ENCODE measurements at places on chromosomes 4 and X.

GRCh38 chr4:8696369-8697127 is 104.0 kb downstream of the CPZ start:
- no peak for DNase-seq

- no peak for DNase-seq
These were observed 2.4 kb downstream of the ZNF275 start for GRCh38 chrX:153336121-153336894.

- no peak for DNase-seq
These were observed 385.4 kb upstream of the MAD2L1 start for GRCh38 chr4:120452001-120452400.

DNA sequence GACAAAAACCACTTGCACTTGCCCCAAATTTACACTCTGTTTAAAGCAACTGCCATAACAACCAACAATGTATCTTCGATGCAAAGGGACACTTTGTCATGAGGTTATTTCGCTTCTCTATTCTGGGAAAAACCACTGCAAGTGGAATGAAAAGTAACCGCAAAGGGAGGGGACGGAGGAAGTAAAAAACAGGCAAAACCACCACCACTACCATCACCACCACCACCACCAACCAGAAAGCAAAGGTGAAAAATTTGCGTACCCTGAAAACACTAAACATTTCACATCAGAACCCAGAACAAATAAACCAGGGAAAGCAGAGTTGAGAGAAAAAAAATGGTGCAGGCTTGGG is 1.2 kb upstream of the N4BP2 start:
- peak; percentile 93 for DNase-seq

DNA sequence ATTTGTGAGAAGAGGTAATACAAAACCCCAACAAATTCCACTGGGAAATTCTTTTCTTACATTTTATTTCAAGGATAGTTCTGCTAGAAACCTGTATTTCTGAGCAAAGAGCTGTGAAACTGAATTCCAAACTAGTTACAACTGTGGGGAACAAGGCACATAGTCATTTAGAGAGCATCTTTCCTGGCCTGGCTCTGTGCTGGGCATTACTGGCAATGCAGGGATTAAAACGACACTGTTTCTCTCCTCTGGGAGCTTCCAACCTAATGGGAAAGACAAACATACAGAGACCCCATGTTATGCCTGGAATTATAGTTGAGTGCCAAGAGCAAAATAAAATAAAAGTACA is 36.5 kb downstream of the SUPT20HL1 start:
- DNase-seq: no peak

DNA sequence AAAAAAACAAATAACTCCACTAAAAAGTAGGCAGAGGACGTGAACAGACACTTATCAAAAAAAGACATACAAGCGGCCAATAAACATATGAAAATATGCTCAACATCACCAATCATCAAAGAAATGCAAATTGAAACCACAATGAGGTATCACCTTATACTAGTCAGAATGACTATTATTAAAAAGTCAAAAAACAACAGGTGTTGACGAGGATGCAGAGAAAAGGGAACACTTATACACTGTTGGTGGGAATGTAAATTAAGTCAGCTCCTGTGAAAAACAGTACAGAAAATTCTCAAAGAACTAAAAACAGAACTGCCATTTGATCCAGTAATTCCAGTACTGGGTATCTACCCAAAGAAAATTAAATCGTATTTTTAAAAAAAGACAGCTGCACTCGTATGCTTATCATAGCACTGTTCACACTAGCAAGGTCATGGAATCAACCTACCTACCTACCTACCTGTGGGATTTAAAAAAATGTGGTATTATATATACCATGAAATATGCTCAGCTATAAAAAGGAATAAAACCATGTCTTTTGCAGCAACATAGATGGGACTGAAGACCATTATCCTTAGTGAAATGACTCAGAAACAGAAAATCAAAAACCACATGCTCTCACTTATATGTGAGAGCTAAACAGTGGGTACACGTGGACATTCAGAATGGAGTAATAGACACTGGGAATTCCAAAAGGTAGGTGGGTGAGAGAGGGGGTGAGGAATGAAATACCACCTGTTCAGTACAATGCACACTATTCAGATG is 24.8 kb upstream of the PTPN13 start:
- no peak for DNase-seq

- no peak for DNase-seq
These were observed 135.8 kb upstream of the DGKK start for GRCh38 chrX:50606300-50606950.

DNA sequence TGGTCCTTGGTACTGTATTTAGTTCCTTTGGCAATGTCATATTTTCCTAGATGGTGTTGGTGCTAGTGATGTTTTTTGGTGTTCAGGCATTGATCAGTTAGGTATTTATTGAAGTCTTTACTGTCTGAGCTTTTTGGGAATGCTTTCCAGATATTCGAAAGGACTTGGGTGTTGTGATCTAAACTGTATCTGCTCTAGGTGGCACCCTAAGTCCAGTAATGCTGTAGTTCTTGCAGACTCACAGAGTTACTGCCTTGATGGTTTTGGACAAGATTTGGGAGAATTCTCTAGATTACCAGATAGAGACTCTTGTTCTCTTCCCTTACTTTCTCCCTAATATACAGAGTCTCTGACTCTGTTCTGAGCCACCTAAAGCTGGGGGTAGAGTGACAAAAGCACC is 513.6 kb upstream of the PITX2 start:
- no peak for DNase-seq

DNA sequence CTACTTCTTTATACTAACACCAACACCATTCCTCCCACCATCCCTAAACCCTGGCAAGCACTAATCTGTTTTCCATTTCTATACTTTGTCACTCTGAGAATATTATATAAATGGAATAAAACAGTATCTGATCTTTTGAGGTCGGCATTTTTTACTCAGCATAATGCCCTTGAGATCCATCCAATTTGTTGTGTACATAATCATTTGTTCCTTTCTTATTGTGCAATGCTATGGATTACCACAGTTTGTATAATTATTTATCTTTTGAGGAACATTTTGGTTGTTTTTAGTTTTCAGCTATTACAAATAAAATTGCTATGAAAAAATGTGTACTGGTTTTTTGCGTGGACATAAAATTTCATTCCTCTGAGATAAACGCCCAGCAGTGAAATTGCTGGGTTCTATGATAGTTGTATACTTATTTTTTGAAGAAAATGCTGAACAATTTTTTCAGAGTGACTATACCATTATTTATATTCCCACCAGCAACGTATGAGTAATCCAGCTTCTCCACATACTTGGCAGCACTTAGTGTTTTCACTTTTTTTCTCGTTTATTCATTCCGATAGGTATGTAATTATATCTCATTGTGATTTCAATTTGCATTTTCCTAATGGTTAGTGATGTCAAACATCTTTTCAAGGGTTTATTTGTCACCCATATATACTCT is 154.3 kb upstream of the DCAF8L1 start:
- DNase-seq: no peak

DNA sequence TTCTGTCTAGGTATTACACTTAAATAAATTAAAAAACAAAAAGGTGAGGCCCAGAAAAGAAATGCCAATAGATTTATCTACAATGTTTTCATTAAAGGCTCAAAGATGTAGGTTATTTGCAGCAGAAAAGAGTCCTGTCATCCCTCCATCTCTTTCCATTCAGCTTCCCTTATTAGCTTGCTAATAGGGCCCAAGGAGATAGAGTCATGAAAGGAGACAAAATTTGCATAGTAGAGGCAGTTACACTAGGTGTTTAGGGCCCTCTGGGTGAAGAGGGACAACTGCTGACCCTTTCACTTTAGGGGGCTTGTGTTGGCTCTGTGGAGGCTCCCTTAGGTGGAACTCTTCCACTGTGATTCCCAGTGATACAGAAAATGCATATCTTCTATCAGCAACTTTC is 58.4 kb upstream of the TACR3 start:
- DNase-seq: no peak

DNA sequence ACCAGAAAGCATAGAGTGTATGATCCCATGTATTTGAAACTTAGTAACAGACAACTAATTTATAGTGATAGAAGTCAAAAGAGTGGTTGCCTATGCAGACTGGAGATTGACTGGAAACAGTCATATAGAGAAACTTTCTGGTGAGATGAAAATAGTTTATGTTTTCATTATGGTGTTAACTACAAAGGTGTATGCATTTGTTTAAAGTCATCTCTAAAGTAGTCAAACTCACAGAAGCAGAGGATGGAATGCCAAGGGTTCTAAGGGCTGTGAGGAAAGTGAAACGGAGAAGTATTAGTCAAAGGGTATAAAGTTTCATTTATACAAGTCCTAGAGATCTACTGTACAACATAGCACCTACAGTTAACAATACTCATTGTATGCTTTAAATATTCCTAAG is 45.8 kb downstream of the ENOX2 start:
- no peak for DNase-seq

- DNase-seq: no peak
These were observed 111.5 kb upstream of the PSAPL1 start for GRCh38 chr4:7546152-7546808.

DNA sequence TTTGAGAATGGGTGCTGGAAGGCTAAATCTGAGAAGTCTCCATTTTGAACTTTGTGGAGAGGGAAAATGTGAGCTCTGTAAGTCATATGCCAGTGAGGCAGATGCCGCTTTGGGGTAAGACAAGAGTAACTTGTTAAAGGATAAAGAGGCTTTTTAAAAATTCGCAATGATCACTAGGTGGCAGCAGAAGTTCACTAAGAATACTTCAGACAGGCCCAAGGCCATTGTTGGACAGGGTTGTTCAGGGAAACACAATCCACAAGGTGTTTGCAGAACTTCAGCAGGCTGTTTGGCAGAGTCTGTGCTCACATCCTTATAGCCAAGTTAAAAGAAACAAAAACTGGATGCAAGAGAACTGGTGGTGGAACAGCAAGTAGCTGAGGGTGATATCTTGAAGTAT is 13.7 kb upstream of the PIGA start:
- DNase-seq: peak; percentile 56

- no peak for DNase-seq
These were observed 210.1 kb upstream of the FAT4 start for GRCh38 chr4:125104616-125105015.

- no peak for DNase-seq
These were observed 1.4 kb downstream of the CNKSR2 start for GRCh38 chrX:21375708-21376009.

DNA sequence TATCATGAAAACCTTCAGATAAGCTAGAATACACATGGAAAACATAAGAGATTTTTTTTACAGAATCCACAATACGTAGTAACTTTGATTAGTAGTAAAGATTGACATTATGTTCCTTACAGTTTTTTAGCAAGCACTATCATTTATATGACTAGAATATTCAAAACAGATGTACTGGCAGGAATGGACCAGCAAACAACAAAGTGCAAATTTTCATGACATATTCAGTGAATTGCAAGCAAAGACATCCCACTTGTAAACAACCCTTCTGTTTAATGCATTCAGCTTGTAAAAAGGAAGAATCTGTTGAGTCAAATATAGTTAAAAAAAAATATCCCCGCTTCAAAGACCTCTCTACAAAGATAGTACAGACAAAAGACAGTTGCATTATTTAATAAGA is 403.7 kb upstream of the TRAM1L1 start:
- no peak for DNase-seq

- no peak for DNase-seq
These were observed 7.4 kb downstream of the ARHGAP10 start for GRCh38 chr4:147739239-147739823.
